ENCODE measurements at places on chromosomes 7 and 10.

DNA sequence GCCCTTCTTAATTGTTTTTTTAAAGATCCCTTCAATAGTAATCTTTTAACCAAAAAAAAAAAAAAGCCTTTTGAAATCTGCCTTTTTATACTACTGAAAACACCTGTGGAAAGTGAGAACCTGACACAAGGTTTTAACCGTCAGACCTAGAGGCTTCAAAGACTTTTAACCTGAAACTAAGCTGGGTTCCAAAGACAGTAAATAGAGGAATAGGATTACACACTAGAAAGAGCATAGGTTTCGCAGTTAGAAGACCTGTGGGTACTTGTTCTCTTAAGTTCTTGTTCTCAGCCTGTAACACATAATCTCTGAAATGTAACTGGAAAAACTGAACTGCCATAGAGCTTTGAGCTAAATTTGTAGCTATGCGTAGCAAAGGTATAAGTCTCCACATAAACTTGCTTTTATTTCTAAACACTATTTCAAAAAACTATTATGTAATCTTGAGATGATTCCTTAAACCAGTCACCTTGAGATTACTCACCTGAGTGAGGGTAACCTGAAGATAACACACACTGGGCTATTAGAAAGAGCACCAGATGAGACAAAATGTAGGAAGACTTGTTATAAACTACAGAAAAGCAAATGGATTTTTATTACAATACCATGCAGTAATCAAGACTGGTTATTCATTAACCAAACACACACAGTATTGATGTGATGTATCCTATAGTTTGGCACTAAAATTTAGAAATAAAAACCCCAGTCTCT is 196.6 kb upstream of the FRMD4A start:
- no peak for DNase-seq

DNA sequence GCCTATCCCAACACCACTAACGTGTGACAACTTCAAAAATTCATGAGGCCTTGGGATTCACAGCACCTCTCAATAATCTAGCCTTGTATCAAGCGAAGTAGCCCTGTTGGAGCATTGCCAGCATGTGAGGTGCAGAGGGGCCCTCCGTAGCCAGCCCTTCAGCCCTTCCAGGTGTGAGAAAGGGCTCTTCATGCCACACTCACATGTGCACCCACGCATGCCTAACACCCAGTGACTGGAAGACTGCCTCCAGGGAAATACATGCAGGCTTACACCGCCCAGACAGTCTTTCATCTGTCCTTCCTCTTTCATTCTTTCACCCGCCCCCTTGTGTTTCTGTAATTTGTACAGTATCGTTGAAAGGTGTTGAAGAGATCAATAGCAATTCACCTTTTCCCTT is 26.1 kb downstream of the LRRC4 start:
- DNase-seq, result no peak

DNA sequence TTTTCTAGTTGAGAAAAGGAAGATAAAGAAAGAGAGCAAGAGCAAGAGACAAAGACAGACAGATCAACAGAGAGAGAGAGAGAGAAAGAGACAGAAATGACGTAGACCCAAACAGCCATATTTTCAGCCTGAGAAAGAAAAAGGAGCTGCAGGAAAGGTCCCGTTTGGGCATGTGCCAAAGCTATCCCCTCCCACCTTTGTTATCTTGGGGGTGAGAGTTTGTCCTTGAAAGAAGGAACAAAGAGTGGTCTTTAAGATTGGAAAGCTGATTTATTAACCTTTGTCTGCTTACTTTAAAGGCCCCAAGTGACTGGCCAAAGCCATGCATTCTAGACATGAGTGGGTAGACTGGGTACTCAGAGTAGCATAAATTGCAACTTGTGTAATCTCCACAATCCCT is 98.2 kb downstream of the AOAH start:
- DNase-seq, result no peak

DNA sequence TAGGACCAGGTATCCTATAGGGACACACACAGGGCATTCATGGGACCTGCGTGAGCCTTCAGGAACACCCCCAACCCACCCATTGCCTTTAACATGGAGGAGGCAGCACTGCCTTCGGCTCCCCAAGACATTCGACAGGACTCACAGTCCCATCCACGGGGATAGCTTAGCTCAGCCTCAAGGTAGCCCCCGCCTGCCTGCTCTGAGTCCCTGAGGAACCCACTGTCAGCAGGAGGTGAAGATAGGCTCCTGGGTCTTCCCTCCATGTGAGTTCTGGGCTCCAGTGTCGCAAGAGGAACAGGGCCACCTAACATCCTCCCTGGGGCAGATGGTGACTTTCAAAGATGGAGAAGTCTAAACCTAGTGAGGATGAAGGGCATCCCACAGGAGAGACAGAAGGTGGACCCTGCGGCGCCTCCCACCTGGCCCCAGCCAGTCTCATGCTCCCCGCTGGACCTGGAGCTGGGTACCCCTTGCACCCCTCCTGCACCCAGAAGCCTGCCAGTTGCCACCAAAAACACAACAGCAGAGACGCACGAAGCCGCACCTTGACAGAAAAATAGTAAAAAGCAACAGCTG is 4.9 kb upstream of the ADIRF start:
- DNase-seq, result no peak

- DNase-seq, result no peak
Observed at GRCh38 chr7:92723205-92723604, 113.2 kb downstream of the CDK6 start.

DNA sequence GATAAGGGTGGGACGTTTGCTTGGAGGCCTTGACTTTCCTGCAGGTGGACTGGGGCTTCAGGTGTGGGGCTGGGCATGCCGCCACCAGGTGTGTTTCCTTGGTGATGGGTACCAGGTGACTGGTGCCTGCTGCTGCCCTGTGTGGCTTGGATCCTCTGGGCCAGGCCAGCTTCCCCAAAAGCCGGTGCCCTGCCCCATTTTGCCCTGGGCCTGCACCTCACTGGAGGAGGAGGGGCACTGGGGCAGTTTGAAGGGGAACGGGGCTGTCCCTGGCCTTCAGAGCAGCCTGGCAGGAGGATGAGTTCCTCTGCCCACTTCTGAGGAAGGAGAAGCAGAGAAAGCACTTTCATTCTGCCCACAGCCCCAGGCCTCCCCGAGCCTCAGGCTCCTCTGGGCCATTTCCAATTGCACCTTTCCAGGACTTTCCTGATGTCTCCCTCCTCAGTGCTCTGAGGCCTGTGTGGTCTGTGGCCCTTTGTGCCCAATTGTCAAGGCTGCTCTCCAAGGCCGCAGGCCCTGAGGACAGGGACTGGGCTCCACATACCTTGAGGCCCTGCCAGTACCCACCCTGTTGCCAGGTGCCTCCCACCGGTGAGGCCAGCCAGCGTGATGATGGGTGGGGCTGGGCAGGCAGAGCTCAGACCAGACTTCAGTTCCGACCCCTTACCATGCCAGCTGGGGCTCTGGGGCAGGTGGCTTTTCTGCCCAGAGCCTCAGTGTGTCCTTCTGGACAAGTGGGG is 25.3 kb upstream of the SMARCD3 start:
- DNase-seq, result no peak

Measured in SJCRH30 (cell line).